ENCODE measurements at places on chromosomes 1 and 21.

GRCh38 chr21:17784604-17785402 lies 34.4 kb downstream of the C21orf91 start:
- no peak for DNase-seq

DNA sequence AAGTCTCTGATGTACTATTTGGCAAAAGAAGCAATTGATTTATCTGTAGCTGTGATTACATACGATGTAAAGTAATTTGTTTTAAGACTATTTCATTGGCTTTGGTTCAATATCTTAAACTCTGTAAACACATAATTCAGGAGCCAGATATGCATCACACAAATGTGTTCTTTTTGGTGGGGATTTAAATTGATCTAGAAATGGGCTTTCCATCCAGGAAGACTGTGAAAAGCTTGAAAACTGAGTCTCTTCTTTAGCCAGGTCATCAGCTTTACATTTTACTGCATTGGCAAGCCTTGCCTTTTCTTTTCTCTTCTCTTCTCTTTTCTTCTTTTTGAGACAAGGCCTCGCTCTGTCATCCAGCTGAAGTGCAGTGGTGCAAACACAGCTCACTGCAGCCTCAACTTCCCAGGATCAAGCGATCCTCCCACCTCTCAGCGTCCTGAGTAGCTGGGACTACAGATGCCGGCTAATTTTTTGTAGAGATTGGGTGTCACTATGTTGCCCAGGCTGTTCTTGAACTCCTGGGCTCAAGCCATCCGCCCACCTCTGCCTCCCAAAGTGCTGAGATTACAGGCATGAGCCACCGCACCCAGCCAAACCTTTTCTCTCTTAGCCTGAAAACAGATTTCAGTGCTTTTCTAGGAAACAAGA lies 1.4 kb downstream of the RCAN3 start:
- DNase-seq = no peak

DNA sequence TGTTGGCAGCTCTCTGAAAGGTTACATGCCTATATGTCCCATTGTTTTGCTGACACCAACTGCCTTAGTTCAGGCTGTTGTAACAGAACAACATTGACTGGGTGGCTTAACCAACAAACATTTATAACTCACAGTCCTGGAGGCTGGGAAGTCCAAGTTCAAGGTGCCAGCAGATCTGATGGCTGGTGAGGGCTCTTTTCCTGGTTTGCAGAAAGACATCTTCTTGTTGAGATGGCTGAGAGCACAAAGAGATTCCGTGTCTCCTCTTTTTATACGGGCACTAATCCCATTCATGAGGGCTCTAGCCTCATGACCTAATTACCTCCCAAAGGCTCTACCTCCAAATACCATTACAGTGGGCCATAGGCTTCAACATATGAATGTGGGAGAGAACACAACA lies 10.2 kb upstream of the STMN1 start:
- DNase-seq = no peak

- DNase-seq = no peak
These were observed 20.8 kb upstream of the MPC2 start for GRCh38 chr1:167957710-167958109.

DNA sequence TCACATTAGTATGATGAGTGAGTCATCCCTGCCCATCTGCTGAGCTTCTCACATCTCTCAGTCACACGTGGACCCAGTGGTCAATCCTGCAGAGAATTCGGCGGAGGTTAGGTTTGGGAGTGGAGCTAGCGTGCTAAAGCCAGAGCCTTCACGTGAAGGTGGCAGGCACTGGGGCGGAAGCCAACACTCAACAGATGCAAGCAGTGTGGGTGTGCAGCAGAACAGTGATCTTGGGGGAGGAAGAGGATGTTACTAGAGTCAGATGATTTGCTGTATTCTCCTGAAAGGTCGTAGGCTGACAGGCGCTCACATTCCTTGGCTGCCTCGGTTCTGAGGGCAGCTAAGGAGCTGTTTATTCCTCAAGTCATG lies 6.7 kb downstream of the C1orf115 start:
- DNase-seq = no peak

GRCh38 chr1:230823426-230823825 lies 44.9 kb downstream of the C1orf198 start:
- no peak for DNase-seq

GRCh38 chr21:18070392-18070791 lies 174.2 kb upstream of the CHODL start:
- no peak for DNase-seq

GRCh38 chr1:12420171-12420570 lies 190.3 kb downstream of the VPS13D start:
- no peak for DNase-seq

DNA sequence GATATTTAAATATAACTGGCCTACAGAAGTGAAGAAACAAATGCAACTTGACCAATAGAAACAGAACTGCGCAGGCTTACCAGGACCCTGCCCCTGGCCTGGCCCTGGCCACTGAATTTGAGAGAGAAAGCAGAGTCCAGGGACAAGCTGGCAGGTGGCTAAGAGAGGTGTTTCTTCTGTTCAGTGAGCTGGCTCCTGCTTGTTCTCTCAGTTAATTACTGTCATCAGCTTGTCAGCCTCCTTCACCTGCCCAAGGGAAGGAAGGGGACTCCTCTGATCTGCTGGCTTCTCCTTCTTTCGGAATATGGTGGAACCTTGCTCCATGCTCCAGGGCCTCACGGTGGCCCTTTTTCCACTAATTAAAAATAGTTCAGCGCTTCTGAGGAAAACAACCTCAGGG lies 388.4 kb downstream of the DISC1 start:
- no peak for DNase-seq

- no peak for DNase-seq
These were observed 206.6 kb downstream of the DSCAM start for GRCh38 chr21:40640266-40640789.
